ENCODE measurements at places on chromosomes 4 and X.

- no peak for DNase-seq
These were observed 318.8 kb upstream of the NOCT start for GRCh38 chr4:138696771-138697170.

DNA sequence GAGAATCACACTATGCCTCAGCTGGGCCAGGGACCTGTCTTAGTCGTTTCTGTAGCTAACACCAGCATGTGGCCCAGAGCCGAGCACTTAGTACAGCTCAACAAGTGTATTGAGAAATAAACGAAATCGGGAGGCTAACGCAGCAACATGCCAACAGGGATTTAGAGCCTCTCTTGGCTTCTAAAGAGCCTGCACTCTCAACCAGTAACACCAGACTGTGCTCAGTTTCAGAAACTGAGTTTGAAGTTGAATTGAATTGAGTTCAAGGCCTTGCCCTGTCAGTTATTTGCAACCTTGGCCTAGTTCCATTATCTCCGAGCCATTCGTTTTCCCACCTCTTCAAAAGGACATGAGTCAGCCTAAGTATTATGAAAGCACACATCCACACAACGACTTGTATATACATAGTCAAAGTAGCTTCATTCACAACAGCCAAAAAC, 71.3 kb upstream of the LDB2 start:
- DNase-seq, result no peak

DNA sequence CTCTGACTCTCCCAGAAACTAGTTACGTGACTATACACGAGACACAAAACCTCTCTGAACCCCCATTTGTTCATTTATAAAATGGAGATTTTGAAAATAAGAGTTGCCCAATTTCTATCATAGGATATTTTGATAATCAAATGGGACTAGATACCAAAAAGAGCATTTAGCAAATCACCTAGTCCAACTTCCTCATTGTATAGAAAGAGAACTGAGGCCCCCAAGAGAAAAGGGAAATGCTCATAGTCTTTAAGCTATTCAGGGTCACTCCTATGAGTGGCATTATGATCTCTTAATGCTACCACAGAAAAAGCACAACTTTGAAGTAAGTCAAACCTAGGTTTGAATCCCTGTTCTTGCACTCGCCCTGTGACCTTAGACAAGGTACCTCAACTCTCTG, 62.7 kb downstream of the BMP15 start:
- DNase-seq, result peak; percentile 4

DNA sequence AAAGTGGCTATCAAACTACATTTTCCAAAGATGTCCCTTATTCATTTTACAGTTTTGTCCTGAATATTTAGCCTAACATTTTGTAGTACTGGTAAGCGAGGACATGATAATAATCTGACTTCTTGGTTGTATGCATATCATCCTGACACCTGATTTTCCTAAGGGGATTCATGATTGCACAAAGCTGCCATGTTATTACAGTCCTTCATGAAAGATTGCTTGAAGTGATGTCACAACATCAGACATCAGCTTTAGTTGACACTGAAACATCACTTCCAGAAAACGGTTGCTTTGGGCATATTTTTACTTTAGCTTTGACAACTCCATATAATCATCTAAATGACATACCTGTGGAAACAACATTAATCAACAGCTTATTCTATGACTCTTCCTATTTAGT, 188.7 kb upstream of the PABPC4L start:
- no peak for DNase-seq

GRCh38 chrX:22516893-22517292, 244.2 kb downstream of the CBLL2 start:
- no peak for DNase-seq

DNA sequence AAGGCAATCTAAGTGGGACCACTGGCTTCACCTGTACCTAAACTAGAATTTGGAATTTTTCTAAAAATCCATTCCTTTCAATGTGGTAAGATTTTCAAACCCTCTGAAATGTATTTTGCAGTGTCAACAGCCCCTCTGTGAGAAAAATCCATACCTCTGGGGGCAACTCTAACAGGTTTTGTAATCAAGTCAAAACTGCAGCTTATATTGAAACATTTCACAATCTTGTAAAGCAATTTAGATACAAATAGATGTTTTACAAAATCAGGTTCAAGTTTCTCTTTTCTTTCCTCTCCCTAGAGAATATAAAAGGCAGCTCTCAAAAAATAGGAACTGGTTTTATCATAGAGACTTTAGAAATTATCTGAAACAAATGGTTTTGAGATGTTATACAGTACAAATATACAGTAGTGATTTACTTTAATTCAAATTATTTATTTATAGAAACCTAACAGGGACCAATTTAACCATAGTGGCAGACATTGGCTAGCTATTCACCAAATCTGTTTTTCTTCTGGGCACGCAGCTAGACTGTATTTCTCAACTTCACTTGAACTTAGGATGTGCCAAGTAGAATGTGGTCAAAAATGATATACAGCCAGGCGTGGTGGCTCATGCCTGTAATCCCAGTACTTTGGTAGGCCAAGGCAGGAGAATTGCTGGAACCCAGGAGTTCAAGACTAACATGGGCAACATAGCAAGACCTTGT, 36.3 kb upstream of the SPINK2 start:
- DNase-seq, result peak; percentile 15
